Peyer's patch (tissue), 4 donors: ENCODE measurements at places on chromosomes 2 and 18. TPM values are rescaled to one million over a fixed set of nuclear protein-coding genes. Genes with fewer than 3 reads are reported as not detected.

DNA sequence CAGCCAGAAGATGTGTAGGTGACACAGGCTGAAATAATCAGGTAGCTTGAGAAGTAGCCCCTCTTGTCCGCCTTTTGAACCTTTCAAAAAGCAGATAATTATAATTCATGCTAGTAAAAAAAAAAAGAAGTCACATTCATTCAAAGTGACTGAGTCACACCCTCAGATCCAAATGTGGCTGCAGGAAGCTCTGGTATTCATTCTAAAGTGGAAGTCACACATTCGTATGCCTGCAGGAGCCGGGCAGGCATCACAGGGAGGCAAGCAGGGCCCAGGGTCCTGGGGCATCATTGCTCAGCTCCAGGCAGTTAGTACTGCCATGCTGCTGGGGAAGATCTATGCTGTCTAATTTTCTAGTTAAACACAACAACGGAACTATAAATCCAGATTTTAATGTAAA is 21.7 kb upstream of the RAB11FIP5 start:
- H3K36me3 ChIP-seq = no peaks in the 10 kb centered on the region
- DNase-seq = no peak
- no peak overlapping the region for H3K27ac ChIP-seq

Gene CAPN13
- 396 TPM for total RNA-seq

Gene MOCOS
- 5.0 TPM for total RNA-seq

- no peaks in the 10 kb centered on the region for H3K27me3 ChIP-seq
- H3K4me3 ChIP-seq = no peak overlapping the region
- no peak overlapping the region for H3K27ac ChIP-seq
- DNase-seq = no peak
Observed at GRCh38 chr2:234267534-234267933, 217.0 kb downstream of the SPP2 start.

Gene ABCG8
- total RNA-seq = 31.5 TPM
